Nephron progenitor cell (in vitro differentiated cells): ENCODE measurements at places on chromosomes 3 and 15.

DNA sequence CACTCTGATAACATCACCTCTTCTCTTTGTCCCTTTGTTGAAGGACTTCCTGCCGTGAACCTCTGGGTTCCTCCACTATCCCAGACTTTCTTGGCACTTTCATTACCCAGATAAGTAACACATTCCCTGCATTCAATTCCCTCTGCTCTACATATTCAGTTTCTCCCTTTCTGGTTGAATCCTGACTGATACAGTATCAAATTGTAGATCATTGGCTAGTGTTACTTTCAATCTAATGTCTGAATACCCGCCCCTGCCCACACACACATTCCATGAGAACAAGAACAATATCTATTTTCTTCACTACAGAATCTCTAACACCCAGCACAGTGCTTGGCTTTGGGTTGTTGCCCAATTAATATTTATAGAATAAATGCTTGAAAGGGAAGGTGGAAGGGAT is 163.5 kb downstream of the ABHD5 start:
- no peak for DNase-seq

DNA sequence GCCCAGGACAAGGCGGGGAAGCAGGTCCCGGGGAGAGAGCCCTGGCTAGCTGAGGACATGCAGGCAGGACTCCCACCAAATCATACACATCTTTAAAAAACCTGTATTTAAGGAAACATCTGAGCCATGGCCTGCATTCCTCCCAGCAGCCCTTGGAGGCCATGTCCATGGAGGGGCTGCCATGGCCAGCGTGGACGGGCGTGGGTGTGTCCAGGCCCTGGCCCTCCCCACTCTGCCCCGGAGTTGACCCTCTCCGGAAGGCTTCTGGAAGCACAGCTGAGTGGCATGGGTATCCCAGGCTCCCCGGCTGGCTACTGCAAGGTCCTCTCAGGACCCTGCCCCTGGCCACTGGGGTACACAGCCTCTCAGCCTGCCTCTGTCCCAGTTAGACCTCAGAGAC is 149.8 kb downstream of the NSMCE3 start:
- no peak for DNase-seq

GRCh38 chr3:100047455-100048141 is 66.7 kb downstream of the FILIP1L start:
- no peak for DNase-seq

- DNase-seq, result no peak
Measured at GRCh38 chr15:35014241-35014640, 26.2 kb upstream of the ZNF770 start.

DNA sequence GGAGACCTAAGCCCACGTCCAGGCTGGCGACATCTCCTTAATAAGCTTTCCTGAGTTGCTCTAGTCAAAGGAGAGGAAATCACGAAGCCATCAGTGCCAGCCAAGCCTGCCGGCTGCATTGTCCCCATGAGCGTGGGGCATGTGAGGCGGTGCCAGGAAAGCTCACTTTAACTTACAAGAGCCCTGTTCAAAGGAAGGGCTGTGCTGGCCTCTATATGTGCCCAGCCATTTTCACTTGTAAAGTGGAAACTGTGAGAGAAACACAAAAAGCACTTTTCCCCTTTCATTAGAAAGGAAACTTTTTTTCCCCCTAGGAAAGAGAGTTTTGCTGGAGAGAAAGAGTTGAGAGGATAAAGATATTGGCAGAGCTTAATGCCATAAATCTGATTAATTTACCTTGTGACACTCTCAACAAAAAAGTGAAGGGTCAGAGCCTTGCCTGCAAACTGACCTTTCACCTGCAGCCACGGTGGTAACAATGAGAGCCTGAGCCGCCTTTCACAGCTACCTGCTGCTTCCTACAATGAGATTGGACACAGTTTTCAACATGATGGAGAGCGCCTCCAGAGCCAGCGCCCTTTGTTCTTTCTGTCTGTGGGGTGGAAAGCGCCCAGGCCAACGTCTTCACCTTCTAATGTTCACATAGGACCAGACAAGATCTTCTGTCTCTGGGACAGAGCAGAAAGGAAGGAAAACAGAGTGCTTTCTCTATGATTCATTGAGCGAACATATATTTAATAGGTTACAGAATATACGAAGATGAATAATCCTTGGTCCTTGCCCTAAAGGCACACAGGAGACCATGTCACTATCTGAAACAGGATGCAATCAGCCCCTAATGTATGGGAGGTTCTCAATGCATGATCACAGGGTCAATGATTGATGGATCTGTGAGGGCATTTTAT is 233.1 kb upstream of the HES1 start:
- peak; percentile 36 for DNase-seq

GRCh38 chr3:169591983-169592644 is 71.4 kb downstream of the MECOM start:
- DNase-seq, result no peak

DNA sequence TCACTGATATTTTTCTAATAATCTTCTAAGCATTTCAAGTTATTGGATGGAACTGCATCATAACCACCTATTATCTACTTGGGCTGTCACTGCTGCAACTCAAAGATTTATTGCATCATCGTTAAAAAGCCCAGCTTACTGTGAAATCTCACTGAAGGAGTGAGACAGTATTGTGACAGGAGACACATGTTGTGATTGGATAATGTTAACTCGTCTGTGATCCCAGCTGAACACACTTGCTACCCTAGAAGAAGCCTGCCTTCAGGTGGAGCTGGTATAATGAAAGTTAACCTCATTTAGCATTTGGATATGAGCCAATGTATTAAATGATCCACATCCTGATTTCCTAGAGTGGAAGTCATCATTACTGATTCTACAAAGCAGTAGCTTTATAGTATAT is 138.1 kb downstream of the MAP2K5 start:
- no peak for DNase-seq
